ENCODE measurements at places on chromosomes 2 and 18.

- no peak for DNase-seq
Measured at GRCh38 chr2:235373171-235373570, 120.7 kb upstream of the AGAP1 start.

GRCh38 chr2:37586663-37587317 is 84.7 kb downstream of the CDC42EP3 start:
- DNase-seq, result no peak

- DNase-seq, result no peak
Measured at GRCh38 chr2:71379086-71379485, 47.5 kb downstream of the ZNF638 start.

DNA sequence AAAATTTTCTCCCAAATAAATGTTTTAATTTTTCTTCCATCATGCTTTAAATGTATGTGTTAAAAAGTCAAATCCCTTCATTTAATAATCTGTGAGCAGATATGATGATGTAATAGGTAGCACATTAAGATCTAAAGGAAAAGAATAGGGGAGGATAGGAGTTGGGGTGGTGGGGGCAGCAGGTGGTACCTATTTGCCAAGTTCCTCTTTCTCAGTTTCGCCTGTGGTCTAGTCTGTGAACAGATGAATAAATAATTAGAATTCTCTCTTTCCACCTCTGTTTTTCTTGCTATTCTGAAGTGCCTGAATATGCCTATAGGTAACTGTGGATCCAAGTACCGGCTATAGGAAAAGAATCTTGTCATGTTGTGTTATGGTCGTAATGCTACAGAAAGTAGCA is 152.5 kb downstream of the NRXN1 start:
- no peak for DNase-seq

DNA sequence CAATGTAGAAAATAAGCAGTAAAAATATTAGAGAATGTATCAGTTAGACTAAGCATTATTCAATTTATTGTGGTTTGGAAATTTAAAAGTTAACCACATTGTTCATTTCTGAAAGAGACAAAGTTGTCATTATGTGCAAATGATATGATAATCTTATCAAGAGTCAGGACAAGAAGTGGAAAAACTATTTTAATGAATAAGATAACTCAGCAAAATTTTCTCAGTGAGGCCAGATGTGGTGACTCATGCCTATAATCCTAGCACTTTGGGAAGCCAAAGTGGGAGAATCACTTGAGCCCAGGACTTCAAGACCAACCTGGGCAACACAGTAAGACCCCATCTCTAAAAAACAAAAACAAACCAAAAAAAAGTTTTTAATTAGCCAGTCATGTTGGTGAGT is 39.5 kb upstream of the CERS6 start:
- no peak for DNase-seq

DNA sequence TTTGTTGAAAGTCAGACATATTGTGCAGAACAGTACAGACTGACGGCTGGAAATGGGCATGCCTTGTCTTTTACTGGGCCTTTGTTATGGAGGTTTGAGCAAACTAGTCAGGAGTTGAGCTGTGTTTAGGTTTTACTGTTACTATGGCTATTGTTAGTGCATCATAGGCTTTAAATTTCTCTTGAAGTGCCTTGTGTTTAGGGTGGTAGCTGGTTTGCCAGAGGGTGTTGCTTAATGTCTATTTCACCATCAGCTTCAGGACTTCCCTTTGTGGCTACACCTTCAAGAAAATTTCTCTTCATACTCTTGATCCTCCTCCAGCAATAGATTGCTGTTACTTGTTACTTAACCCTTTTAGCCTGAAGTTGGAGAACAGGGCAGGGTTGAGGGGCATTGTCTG is 104.6 kb downstream of the CAPN13 start:
- no peak for DNase-seq

- no peak for DNase-seq
Measured at GRCh38 chr2:65565681-65566080, 133.3 kb upstream of the SPRED2 start.

GRCh38 chr2:201837824-201838431 is 31.6 kb downstream of the CDK15 start:
- DNase-seq, result no peak

- no peak for DNase-seq
Measured at GRCh38 chr2:25304321-25304720, 37.4 kb downstream of the DNMT3A start.

DNA sequence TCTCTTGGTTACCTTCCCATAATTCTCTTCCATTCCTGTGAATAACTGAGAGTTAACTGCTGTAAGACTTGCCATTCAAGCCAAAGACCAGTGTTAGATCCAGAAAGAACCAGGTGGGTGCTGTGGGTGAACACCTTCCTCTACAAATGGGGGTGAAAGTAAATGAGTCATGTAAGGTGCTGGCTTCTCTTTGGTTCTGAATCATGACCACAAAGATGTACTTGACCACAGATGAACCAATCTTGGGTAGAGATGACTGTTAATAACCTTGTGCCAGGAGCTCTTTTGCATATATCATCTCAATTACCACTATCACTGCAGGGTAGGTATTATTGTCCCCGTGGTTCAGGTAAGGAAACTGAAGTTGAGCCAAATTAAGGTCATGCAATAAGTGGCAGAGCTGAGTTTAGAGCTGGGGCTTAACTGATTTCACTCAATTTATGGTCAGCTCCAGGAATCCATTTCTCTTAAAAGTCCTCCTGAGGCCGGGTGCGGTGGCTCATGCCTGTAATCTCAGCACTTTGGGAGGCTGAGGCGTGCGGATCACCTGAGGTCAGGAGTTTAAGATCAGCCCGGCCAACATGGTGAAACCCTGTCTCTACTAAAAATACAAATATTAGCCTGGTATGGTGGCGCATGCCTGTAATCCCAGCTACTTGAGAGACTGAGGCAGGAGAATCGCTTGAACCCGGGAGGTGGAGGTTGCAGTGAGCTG is 244.9 kb upstream of the CXCR4 start:
- no peak for DNase-seq

GRCh38 chr2:98637401-98638147 is 29.2 kb downstream of the UNC50 start:
- peak; percentile 45 for DNase-seq
